ENCODE measurements at places on chromosomes 12 and 14.

GRCh38 chr12:68585966-68586365 lies 24.7 kb upstream of the RAP1B start:
- no peak for DNase-seq

GRCh38 chr12:115166698-115167315 lies 482.8 kb upstream of the TBX3 start:
- DNase-seq, result no peak

DNA sequence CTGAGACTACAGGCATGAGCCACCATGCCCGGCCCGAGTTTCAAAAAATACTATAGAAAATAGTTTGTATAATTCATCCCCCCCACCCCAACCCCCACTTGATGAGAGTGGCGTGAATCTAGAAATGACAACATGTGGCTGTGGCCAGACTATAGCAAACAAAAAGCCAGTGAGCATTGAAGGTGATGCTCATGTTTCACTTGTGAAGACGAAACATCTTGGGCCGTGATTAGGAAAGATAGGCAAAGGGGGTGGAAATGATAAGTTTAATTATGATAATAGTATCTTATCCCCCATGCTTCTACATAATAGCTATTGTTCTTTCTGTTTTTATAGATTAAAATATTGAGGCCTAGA lies 8.5 kb downstream of the BORCS5 start:
- no peak for DNase-seq

DNA sequence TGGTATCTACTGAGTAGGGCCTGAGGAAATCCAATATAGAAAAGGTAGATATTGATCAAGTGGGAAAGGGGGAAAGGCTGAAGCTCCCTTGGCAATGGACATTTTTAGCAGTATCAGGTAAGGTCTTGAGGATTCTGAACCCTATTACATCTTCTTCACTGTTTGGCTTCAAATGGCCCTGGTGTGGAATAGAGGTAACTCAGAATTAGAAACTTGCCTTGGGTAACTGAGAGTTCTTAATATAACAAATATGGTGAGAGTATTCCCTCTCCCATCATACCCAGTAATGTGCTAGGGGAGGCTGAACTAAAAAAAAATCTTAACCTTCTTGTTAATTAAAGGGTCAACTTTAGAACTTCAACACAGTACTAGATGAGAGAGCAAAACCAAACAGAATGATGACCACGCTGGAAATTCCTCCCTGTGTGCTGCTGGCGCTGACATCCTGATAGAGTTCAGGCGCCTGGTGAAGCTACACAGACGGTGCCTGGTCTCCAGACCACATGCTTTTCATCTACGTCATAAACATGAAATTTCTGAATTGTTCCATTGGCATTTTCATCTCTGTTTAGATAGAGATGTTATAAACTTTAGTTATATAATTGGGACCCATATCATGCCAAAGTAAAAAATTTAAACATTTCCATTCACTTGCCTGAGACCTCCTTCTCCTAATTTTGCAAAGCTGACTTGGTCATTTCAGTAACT lies 128.3 kb downstream of the AKAP6 start:
- no peak for DNase-seq

DNA sequence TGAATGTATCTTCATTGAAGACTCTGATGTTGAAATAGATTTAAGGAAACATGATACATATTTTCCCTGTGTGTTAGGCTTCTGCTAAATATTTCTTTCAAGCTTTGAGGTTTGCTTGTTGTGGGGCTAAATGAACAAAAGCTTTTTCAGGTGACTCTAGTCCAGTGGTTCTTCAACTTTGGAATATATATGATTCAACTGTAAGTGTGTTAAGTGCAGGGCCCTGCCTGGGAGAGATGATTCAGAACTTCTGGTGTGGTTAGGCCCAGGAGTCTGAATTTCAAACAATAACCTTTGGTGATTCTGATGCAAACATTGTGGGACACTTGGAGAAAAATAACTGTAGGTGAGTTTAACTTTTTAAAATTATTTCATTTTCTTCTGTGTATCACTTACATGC lies 93.0 kb downstream of the TRHDE start:
- DNase-seq, result no peak

- no peak for DNase-seq
Observed at GRCh38 chr14:94176808-94177207, 2.7 kb downstream of the PPP4R4 start.

DNA sequence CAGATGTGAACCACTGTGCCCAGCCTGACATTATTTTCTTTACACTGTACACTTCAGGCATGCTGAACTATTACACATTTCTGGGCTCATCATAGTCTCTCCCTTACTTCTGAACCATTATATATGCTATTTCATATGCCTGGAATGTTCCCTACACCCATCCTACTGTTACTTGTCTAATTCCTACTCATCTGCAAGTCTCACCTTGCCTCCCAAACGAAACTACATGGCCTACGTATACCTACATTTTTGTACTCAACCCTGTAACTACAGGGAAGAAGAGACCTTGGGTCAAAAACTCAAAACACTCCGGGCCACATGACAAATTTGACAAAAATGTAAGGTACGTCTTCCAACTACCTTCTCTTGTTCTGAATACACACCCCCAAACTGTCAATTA lies 9.5 kb upstream of the EEA1 start:
- no peak for DNase-seq

Data from NCI-H1417 treated with DMSO at 0.1 percent for 48 hours (cell line).